NCI-H1436 (cell line): ENCODE measurements at places on chromosomes 12 and 14.
A peak's percentile ranks its signal among the peaks of the same experiment; 100 is the strongest.

DNA sequence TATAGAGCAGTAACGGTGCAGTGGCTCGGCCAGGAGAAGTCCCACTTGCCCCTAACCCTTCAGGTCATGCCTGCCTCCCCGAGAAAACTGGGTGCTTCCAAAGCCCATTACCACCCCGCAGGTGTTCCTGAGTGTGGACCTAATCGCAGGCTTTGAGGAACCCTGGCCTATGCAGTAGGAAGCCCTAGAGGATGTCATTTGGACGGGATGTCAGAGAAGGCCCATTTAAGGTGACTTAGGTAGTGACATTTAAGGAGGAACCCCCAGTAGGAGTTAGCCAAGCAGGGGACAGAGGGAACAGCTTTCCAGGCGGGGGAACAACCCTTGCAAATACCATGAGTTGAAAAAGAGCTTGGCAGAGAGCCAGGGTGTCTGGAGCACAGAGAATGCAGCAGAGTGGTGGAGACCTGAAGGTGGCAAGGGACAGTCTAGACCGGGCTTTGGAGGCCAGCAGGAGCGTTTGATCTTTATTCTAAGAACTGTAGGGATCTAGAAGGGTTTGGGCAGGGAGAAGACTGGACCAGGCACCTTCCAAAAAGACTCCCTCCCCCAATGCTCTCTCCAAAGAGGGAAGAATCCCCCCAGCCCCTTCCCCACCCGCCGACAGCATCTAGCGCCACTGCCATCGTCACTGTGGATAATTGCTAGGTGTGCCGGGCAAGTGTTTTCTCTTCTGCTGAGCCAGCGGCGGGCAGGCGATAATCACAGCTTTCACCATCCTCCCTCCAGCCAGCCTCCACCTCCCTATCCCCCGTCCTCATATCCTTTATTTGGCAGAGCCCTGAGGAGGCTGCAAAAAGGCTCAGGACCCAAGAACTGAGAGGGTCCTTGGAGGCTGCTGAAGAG is 33.3 kb upstream of the BEGAIN start:
- DNase-seq: peak; percentile 41

- DNase-seq: no peak
Observed at GRCh38 chr12:26808766-26809476, 24.1 kb downstream of the ITPR2 start.

GRCh38 chr12:92593734-92594402 is 108.9 kb upstream of the PLEKHG7 start:
- DNase-seq: no peak

- DNase-seq: no peak
Observed at GRCh38 chr14:21686468-21686867, 12.8 kb upstream of the OR4E1 start.

GRCh38 chr12:47985596-47986290 is 18.5 kb downstream of the COL2A1 start:
- no peak for DNase-seq

- DNase-seq: peak; percentile 76
Observed at GRCh38 chr12:75877763-75878621, 153.6 kb downstream of the PHLDA1 start.

DNA sequence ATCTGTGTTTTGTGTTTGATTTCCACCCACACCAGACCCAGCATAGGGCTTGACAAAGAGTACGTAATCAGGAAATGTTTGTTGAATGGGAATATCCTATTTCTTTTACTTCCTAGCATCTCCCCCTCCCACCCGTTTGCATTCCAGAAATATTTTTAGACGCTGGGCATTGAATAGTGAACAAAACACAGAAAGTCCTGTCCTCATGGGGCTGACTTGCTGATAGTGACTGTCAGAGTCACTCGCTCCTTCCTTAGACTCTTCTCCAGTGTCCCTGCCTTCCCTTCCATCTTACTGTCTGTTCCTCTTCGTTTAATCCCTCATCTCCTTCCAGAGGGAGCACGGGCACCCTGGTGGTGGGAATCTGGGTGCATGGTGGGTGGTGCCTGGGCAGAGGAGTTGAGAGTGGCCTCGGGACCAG is 53.6 kb downstream of the SLC25A47 start:
- DNase-seq: no peak

DNA sequence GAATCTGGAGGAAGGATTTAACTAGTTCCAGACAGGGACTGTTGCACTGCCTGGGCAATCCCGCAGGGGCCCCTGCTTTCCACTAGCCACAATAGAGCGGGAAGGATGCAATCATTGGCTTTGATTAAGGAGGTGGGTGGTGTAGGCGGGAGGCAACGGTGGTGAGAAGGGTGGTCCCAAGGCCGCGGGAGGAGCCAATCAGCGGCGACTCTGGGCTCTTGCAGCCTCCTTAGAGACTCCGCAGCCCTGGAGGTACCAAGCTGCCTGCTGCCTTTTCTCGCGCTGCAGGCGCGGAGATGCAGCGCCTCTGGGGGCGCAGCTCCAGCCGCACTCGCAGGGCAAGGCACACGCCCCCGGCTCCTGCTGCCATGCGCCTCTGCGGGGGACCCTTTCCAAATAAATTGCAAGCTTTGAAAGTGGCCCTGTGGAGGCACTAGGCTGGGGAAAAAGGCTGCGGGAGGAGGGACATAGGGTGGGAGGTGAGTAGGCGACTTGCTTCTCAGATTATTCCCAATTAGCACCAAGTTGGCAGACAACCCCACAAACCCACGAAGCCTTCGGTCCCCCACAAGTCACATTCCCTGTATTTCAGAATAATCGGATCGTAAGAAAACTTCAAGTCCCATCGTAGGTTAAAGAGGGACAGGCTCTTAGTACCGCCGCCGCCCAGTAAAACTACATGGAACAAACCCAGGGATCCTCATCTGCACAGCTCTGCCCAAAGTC is 858 bp upstream of the KCNA1 start:
- DNase-seq: peak; percentile 89

- DNase-seq: no peak
Observed at GRCh38 chr12:93678779-93679178, 1.6 kb downstream of the CRADD start.

DNA sequence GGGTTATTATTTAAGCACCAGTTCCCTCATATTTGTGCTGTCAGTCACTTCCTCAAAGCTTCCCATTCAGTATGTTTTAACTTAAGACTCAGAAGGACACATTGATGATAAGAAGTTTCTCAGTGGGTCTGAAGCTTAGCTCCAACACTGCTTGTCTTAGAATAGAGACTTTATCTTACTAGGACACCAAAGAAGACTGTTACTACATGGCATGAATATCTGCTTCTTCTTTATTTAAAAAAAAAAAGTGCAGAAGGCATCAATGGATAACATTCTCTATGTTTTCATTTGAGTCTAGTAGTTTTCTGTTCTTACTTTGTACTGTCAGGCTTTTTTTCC is 404.2 kb downstream of the DAD1 start:
- no peak for DNase-seq

DNA sequence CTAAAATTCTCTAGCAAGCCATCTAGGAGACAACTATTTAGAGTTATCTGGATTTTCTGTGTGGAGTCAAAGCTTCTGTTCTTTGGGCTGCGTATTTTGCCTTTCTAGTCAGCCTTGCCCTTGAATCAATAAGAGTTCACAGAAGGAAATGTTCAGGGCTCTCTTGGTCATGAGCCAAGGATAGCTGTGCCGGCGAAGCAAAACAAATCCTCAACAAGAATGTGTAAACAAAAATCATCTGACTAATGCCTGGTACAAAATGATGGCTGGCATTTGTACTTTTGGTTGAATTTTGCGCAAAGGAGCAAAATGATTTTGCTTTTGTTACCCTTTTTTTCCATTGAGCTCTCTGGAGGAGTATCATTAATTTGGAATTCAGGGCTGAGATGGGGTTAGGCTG is 171.1 kb downstream of the DACT1 start:
- no peak for DNase-seq

- no peak for DNase-seq
Observed at GRCh38 chr14:67491741-67492507, 3.4 kb upstream of the TMEM229B start.

DNA sequence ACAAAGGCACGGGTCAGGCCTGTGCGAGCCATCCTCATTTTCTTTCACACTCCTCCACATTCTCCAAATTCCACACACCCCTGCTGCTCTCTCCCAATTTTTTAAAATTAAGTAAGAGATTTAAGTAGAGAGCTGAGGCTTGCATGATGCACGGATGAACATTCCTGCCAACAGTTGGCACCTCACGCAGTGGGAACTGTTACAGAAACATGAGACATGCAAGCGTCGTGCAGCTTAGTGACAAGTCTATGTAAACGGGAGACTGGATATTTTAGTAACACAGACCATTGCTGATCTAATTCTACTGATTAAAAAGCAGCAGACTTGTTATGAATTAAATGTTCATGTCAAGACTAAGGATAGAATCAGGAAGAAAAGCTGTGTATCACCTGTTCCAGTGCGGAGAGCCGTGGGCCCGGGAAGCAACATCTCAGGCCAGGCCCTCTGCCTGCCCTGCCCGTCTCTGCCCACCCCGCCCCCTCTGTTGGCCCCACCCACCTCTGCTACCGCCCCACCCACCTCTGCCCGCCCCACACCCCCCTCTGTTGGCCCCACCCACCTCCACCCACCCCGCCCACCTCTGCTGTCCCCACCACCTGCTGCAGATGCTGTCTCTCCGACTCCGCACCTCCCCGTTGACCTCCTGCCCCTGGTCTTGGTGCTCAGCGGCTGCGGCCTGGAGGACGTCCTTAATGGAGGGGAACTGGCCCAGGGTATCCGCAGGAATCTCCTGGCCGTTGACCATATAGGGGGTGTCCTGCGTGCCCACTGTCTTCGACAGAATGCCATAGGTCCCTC is 21.2 kb downstream of the GOLGA3 start:
- no peak for DNase-seq

DNA sequence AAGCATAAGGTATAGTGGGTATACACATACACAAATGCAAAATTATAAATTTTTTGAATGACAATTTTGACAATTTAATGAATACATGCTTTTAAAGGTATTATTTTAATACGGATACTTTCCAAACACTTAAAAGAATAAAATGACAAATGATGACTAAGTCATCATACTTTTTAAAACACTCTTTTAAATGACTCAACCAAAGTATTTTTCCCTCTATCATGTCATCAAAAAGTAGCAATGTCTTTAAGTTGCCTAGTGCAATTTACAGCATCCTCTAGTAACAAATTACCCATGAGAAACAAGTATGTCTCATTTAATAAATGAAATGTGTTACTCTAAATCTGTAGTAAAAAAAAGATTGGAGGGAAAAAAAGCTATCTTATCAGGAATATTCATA is 73.3 kb downstream of the RPS6KA5 start:
- DNase-seq: no peak

- DNase-seq: no peak
Observed at GRCh38 chr12:103538397-103538796, 42.6 kb upstream of the C12orf42 start.

DNA sequence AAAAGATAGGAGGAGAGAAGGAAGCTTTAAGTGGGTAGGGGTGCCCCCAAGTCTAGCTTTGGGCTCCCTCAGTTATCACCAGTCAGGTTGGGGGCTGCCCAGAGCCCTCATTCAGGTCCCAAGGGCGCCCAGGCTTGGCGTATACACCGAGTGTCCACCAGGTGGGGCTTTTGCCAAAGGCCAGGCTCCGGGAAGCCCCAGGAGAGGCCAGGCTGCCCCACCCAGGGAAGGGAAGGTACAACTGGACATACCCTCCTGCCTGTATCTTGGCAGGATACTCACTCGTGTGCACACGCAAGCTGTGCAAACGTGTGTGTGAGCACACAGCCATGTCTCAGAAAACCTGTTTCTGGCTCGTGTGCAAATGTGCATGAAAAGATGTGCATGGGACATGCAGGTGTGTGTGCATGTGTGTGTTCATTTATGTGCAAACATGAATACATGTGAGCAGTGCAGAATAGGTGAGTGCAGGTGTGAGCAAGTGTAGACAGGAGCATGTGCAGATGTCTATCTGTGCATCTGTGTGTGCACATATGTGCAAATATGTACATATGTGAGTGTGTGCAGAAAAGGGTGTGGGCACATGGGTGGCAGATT is 103.9 kb upstream of the MYL2 start:
- peak; percentile 29 for DNase-seq

DNA sequence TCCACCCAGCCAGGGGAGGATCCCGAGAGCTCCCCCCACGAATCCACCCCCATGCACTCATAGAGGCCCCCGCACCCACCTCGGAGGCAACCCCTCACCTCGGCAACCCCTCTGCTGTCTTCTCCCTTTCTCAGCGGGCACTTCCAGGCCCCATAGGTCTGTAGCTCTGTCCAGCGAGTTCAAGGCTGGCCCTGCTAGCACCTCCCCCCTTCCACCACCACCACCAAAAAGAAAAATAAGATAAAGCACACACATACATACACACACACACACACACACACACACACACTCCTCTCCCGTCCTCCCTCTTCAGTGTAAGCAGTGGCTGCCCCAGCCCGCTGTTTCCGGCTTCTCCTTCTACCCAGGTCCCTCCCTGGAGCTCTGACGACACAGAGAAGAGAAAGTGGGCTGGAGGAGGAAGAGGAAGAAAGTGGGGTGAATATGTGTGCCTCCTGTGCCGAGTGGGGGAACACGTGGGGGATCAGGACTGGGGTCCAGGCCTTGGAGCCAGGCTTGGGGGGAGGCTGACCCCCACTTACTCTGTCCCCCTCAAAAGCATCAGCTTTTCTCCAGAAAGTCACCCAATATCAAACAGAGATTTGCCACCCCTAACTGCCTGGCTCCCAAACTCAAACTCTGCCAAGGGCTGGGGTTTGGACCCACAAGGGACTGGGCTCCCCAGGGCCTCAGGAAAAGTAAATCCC is at the start of gene STAT6:
Gene STAT6, minus strand, starts transcription at position 332 of the 704 bp plus-strand sequence. CDS start 3,084 bp downstream, outside the sequence.
- DNase-seq: peak; percentile 47

DNA sequence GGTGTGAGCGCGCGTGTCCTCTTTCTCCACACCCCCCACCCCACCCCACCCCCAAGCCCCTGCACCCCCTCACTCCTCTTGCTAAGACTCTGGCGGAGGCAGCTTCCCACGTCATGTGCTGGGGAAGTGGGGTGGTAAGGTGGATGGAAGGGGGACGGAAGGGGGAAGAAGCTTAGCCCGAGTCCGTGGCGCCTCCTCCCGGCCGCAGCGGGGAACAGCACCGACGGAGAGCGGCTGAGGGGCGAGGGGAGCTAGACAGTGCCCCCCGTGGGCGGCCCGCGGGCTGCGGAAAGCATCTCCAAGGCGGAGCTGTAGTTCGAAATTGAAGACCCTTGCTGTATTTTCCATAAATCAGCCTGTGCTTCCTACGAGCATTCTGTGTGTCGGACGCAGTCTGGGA is 588 bp upstream of the GRIN2B start:
- DNase-seq: no peak

- no peak for DNase-seq
Observed at GRCh38 chr12:77485961-77486854, 344.5 kb upstream of the NAV3 start.

GRCh38 chr14:22939684-22940083 is 10.5 kb upstream of the PRMT5 start:
- DNase-seq: no peak

DNA sequence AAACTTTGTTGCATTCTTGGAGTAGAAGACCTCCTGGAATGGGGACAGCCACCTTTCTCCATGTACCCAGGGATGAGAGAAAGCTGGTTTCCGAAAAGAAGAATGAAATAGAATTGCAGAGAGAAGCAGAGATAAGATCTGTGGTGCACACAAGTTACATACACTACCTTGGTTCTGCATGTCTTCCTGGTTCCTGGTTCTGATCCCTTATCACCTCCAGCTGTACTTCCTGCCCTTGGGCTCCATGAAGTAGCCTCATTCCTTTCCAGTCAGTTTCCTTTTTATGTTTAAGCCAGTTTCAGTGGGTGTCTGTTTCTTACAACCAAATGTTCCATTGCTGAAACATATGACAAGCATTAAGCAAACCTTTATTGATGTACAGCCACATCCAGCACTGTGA is 69.3 kb downstream of the FBXW8 start:
- no peak for DNase-seq
